ENCODE measurements at places on chromosomes 16 and 17. TPM values are rescaled to one million over a fixed set of nuclear protein-coding genes. Genes with fewer than 3 reads are reported as not detected.

DNA sequence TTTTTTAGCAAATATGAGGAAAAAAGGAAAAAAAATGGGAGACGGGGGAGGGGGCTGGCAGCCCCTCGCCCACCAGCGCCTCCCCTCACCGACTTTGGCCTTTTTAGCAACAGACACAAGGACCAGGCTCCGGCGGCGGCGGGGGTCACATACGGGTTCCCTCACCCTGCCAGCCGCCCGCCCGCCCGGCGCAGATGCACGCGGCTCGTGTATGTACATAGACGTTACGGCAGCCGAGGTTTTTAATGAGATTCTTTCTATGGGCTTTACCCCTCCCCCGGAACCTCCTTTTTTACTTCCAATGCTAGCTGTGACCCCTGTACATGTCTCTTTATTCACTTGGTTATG lies 1.2 kb upstream of the TMEM88 start:
- peaks cover 42% of the 10 kb centered on the region for H3K36me3 ChIP-seq
- H3K27me3 ChIP-seq = no peaks in the 10 kb centered on the region
- no peak for DNase-seq
- H3K4me1 ChIP-seq = peaks cover 16% of the 10 kb centered on the region
- H3K27ac ChIP-seq = no peak overlapping the region

DNA sequence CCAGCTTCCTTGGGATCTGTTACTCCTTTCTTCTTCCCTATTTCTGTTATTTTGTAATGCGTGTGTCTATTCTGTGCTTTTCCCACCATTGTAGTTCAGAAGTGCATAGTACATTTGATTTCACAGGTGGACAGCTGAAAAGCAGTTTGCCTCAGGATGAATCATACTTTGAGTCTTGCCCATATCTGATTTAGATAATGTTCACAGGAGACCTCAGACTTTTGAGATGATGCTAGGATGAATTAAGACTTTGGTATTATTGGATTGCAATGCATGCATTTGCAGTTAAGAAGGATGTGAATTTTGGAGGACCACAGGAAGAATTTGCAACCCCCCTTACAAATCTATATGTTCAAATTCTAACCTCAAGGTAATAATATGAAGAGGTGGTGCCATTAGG lies 769.6 kb downstream of the CDH11 start:
- H3K4me3 ChIP-seq = no peak overlapping the region
- H3K36me3 ChIP-seq = no peaks in the 10 kb centered on the region

GRCh38 chr16:80346111-80346632 lies 194.6 kb upstream of the DYNLRB2 start:
- H3K27me3 ChIP-seq = no peaks in the 10 kb centered on the region
- DNase-seq = peak; percentile 65
- no peak overlapping the region for H3K27ac ChIP-seq
- H3K4me3 ChIP-seq = no peak overlapping the region
- no peaks in the 10 kb centered on the region for H3K36me3 ChIP-seq

GRCh38 chr16:9183682-9184353 lies 92.4 kb downstream of the HAPSTR1 start:
- no peak overlapping the region for H3K4me3 ChIP-seq
- H3K4me1 ChIP-seq = no peaks in the 10 kb centered on the region
- H3K36me3 ChIP-seq = no peaks in the 10 kb centered on the region
- no peak overlapping the region for H3K27ac ChIP-seq
- H3K27me3 ChIP-seq = no peaks in the 10 kb centered on the region
- DNase-seq = no peak

GRCh38 chr17:80989586-80989913 lies 2.1 kb upstream of the CHMP6 start:
- peaks cover 19% of the 10 kb centered on the region for H3K4me1 ChIP-seq
- no peaks in the 10 kb centered on the region for H3K36me3 ChIP-seq
- H3K27me3 ChIP-seq = no peaks in the 10 kb centered on the region
- DNase-seq = no peak

UMOD gene
- total RNA-seq = not detected

NTN3 gene
- total RNA-seq = 2.4 TPM

LAT gene
- total RNA-seq = 2.9 TPM

GRCh38 chr17:79888009-79888540 lies 48.8 kb upstream of the CBX4 start:
- H3K4me3 ChIP-seq = no peak overlapping the region
- no peak overlapping the region for H3K27ac ChIP-seq
- no peaks in the 10 kb centered on the region for H3K36me3 ChIP-seq
- no peaks in the 10 kb centered on the region for H3K4me1 ChIP-seq
- H3K27me3 ChIP-seq = no peaks in the 10 kb centered on the region
- DNase-seq = no peak

- no peaks in the 10 kb centered on the region for H3K27me3 ChIP-seq
- no peak for DNase-seq
- no peaks in the 10 kb centered on the region for H3K4me1 ChIP-seq
- no peaks in the 10 kb centered on the region for H3K36me3 ChIP-seq
Measured at GRCh38 chr16:7171151-7171550, 161.5 kb upstream of the RBFOX1 start.

DNA sequence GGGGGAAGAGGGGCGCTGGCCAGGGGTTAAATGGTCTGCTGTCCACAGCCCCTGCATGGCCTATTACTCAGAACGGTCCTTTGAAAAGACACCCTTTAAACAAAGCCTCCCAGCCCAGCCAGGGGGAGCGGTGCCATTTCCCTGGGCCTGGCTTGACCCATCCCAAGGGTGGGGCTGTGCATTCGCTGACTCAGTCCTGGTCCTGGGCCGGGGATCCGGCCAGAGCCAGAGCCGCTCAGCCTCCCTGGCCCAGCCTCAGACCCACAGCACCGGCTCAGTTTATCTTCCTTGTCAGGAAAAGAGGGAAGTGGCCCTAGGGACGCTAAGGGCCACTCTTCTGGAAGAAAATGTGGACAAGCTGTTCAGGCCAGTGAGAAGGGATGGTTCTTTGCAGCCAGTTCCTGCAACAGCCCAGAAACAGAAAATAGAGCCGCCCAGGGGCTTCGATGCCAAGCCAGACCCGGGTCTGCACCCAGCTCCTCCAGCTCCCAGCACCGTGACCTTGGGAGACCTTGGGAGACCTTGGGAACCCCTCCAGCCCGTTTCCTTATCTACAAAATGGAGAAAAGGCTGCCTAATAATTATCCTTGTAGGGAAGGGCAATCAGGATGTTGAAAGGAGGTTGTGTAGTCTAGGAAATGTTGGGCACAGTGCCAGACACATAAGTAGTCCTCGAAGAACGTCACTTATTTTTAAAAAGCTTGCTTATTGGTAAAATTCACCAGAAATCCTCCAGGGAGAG lies 82.5 kb downstream of the ZDHHC7 start:
- H3K27ac ChIP-seq = no peak overlapping the region
- DNase-seq = peak; percentile 66
- H3K36me3 ChIP-seq = no peaks in the 10 kb centered on the region
- H3K27me3 ChIP-seq = no peaks in the 10 kb centered on the region
- H3K4me1 ChIP-seq = peaks cover 21% of the 10 kb centered on the region
- no peak overlapping the region for H3K4me3 ChIP-seq

GRCh38 chr17:1967213-1967612 lies 57.9 kb downstream of the RTN4RL1 start:
- no peak overlapping the region for H3K4me3 ChIP-seq
- H3K27me3 ChIP-seq = peaks cover 7% of the 10 kb centered on the region
- DNase-seq = peak; percentile 32
- H3K4me1 ChIP-seq = no peaks in the 10 kb centered on the region

RPL38 gene
- total RNA-seq = 1,416 TPM

DNA sequence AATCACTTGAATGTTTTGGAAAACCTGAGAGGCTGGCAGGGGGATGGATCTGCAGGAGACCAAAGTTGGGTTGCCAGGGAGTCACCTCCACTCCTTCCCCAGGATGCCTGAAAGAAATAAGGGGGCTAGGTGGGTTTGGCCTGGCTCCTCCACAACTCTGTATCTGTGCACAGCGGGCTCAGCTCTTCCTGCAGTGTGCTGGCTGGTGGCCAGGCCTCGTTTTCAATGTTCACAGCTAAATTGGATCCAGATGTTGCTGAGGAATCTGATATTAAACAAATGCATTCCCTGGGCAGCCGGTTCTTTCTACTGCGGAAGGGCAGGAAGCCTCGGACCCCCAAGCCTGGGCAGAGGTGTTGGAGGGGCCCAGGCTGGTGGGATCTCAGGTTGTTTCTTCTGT lies 106.2 kb downstream of the N4BP1 start:
- DNase-seq = peak; percentile 95
- no peaks in the 10 kb centered on the region for H3K27me3 ChIP-seq
- H3K4me1 ChIP-seq = peaks cover 51% of the 10 kb centered on the region
- no peaks in the 10 kb centered on the region for H3K36me3 ChIP-seq

ELP5 gene
- 39.3 TPM for total RNA-seq

NPTX1 gene
- total RNA-seq = 1.8 TPM

GRCh38 chr17:45575126-45575885 lies 84.8 kb upstream of the PLEKHM1 start:
- no peak for DNase-seq
- no peak overlapping the region for H3K27ac ChIP-seq
- H3K27me3 ChIP-seq = no peaks in the 10 kb centered on the region

DNA sequence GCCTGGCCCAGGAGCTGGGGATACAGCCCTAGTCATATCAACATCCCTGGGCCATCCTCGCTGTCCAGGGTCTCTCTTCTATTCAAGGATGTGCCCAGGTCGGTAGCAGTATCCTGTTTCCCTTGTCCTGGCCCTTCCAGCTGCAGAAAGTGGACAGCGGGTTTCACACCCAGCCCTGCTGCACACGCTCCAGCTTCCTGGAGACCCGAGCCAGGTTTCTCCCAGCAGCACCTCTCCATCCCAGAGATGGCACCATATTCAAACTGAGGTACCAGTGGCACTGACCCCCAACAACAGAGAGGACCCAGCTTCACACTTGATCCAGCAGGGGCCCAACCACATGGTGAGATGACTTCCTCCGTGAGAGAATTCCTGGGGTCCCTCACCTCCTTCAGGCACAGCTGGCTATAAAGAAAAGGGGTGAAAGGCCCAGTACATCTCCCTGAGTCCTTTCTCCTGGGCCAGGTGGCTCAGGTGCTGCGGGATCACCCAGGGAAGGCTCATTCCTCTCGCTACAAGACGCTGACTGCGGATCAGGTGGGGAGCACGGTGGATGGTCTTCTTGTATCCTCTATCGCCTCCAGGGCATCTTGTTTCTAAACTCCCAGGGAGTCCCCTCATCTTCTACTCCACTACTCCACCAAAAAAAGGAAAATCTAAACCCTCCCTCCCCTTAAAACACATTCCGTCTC lies 1.4 kb downstream of the CUEDC1 start:
- H3K36me3 ChIP-seq = no peaks in the 10 kb centered on the region
- no peaks in the 10 kb centered on the region for H3K27me3 ChIP-seq
- H3K4me3 ChIP-seq = no peak overlapping the region
- peaks cover 35% of the 10 kb centered on the region for H3K4me1 ChIP-seq
- H3K27ac ChIP-seq = peak overlapping the region; percentile 95

MYH1 gene
- total RNA-seq = not detected

DNA sequence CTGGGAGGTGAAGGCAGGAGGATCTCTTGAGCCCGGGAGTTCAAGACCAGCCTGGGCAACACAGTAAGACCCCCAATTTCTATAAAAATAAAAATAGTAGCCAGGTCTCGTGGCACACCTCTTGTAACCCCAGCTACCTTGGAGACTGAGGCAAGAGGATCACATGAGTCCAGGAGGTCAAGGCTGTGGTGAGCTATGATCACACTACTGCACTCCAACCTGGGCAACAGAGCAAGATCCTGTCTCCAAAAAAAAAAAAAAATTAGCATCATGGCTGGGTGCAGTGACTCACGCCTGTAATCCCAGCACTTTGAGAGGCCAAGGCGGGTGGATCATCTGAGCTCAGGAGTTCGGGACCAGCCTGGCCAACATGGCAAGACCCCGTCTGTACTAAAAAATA lies 6.7 kb upstream of the CBX2 start:
- no peaks in the 10 kb centered on the region for H3K27me3 ChIP-seq
- H3K27ac ChIP-seq = no peak overlapping the region
- no peak for DNase-seq
- H3K4me1 ChIP-seq = no peaks in the 10 kb centered on the region

CCL5 gene
- 6.8 TPM for total RNA-seq

TNK1 gene
- 5.4 TPM for total RNA-seq

MYH8 gene
- 0.03 TPM for total RNA-seq

- no peak overlapping the region for H3K27ac ChIP-seq
- no peaks in the 10 kb centered on the region for H3K36me3 ChIP-seq
- H3K4me1 ChIP-seq = no peaks in the 10 kb centered on the region
- no peak for DNase-seq
- no peak overlapping the region for H3K4me3 ChIP-seq
Measured at GRCh38 chr16:60674241-60674640, 1362.0 kb downstream of the CDH8 start.

ORAI3 gene
- 27.4 TPM for total RNA-seq

COTL1 gene
- total RNA-seq = 204 TPM

GRCh38 chr16:53892155-53892554 lies 188.2 kb downstream of the FTO start:
- H3K4me1 ChIP-seq = peaks cover 44% of the 10 kb centered on the region
- H3K27ac ChIP-seq = no peak overlapping the region
- H3K27me3 ChIP-seq = no peaks in the 10 kb centered on the region
- peak; percentile 77 for DNase-seq
- peaks cover 10% of the 10 kb centered on the region for H3K36me3 ChIP-seq

DNA sequence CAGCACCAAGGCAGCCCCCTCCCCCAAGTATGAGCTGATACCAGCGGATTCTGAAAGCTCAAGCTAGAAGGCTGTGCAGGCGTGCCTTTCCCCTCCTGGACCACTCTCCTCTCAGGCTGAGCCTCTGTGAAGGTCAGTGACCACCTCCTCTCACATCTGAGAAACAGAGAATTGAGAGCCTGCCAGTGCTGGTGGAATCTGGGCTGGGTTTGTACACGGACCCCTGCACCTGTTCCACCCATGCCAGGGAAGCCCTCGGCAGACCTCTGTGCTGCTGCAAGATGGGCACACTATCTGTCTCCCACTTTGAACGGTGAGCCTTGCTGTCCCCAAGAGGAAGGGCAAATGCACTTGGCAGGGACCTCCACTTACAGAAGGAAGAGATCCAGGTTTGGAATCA lies 54.7 kb upstream of the SDK2 start:
- no peak overlapping the region for H3K27ac ChIP-seq
- no peak for DNase-seq

PARD6A gene
- 1.4 TPM for total RNA-seq

DNA sequence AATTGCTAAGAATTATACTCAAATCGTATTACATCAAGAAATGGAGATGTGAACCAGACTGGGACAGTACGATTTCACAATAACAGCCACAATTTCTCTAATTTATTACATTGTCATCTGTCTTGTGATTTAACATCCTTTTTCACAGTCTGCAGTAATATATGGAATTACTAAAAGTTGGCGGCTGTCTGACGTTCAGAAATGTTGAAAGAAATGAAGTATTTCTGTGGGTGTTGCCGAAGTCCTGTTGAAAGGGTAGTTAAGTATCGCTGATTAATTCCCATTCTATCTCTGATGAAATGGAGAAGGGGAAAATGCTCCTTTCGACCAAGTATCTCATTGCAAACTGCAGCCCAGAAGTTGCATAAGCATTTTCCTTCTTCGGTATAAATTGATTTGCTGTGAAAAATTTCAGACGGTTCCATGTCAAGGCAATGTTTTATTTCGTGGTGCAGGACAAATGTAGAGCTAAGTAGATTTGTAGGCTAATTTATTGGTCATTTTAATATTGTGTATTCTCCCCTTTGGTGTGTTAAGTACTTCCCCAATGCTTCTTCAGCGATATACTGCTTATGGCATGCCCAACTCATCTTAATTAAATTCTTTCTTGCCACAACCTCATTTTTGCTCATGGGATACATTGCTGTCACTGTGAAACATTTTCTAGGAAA lies 775.2 kb upstream of the RBFOX1 start:
- H3K4me1 ChIP-seq = no peaks in the 10 kb centered on the region
- H3K27ac ChIP-seq = no peak overlapping the region
- no peaks in the 10 kb centered on the region for H3K36me3 ChIP-seq
- no peak for DNase-seq
- H3K27me3 ChIP-seq = peaks cover 3% of the 10 kb centered on the region

C17orf50 gene
- total RNA-seq = 0.40 TPM

TIMP2 gene
- 95.6 TPM for total RNA-seq

RNF112 gene
- total RNA-seq = 2.4 TPM
